Caki2 (cell line): ENCODE measurements at places on chromosomes 12 and 14. TPM values are rescaled to one million over a fixed set of nuclear protein-coding genes. Genes with fewer than 3 reads are reported as not detected.

- DNase-seq: no peak
These were observed 10.8 kb downstream of the RIMBP2 start for GRCh38 chr12:130705178-130705822.

The ERBB3 gene
- total RNA-seq: 0.75 and 1.8 TPM in 2 replicates

The AMHR2 gene
- total RNA-seq: not detected in 2 replicates

The FGF6 gene
- total RNA-seq: not detected in 2 replicates

The ASPG gene
- total RNA-seq: not detected in 2 replicates

The NRL gene
- 1.8 TPM in 1 of 2 replicates, not detected in the other for total RNA-seq

The CCDC60 gene
- total RNA-seq: not detected in 2 replicates
